ENCODE measurements at places on chromosomes 4 and X. TPM values are rescaled to one million over a fixed set of nuclear protein-coding genes. Genes with fewer than 3 reads are reported as not detected.

The PI4K2B gene
- 19.7 TPM for total RNA-seq

The GAGE12H gene
- not detected for total RNA-seq

The MAGEC3 gene
- not detected for total RNA-seq

The OPN1LW gene
- 0.51 TPM for total RNA-seq

The CDX4 gene
- total RNA-seq = not detected

The ADH7 gene
- not detected for total RNA-seq

The NLGN3 gene
- 0.13 TPM for total RNA-seq

The CFI gene
- total RNA-seq = 23.4 TPM

The PRRG3 gene
- not detected for total RNA-seq

The RENBP gene
- total RNA-seq = 10.1 TPM

The NAP1L2 gene
- 1.7 TPM for total RNA-seq

GRCh38 chrX:49171752-49172279 is at the start of gene PLP2:
PLP2 (plus strand) TSS chrX:49171898; CDS start chrX:49172001, 103 bp downstream.
- no peak for DNase-seq

GRCh38 chr4:139732991-139733570 is 67.5 kb downstream of the MGST2 start:
- no peak for DNase-seq

DNA sequence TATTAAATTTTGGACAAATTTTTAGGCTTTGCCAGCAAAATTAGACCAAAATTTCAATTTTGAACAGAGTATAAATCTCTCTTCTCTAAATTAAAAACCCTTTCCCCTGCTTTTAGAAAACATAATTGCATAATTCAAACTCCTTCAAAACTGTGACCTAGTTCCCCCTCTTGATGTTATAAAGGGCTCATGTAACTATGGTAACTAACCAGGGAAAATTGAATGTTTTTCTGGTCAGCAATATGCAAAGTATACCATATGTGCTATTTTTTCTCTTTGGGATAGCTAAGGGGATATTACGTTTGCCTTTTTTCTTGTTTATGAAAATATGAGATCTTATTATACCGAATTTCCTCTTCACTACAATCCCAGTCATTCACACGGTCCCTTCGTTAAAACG is 5.1 kb upstream of the ING2 start:
- no peak for DNase-seq

DNA sequence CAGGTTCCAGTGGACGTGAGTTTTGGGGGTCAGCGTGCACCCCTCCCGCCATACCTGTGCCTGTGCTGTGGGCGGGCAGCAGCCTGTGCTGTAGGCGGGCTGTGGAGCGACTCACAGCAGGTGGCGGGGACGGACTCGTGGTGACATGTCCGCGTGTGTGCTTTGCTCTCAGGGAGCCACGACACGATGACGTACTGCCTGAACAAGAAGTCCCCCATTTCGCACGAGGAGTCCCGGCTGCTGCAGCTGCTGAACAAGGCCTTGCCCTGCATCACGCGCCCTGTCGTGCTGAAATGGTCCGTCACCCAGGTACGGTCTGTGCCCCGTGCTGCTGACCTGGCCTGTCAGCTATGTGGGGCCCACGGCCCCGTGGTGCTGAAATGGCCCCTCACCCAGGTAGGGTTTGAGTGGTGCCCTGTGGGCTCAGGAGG is 7.4 kb downstream of the PLCXD1 start:
- DNase-seq = no peak

GRCh38 chrX:153801669-153802068 is 7.2 kb downstream of the SSR4 start:
- DNase-seq = no peak

GRCh38 chrX:118867251-118867650 is 43.6 kb downstream of the ZCCHC12 start:
- DNase-seq = no peak

GRCh38 chrX:14497184-14497666 is 32.1 kb upstream of the GLRA2 start:
- DNase-seq = no peak

DNA sequence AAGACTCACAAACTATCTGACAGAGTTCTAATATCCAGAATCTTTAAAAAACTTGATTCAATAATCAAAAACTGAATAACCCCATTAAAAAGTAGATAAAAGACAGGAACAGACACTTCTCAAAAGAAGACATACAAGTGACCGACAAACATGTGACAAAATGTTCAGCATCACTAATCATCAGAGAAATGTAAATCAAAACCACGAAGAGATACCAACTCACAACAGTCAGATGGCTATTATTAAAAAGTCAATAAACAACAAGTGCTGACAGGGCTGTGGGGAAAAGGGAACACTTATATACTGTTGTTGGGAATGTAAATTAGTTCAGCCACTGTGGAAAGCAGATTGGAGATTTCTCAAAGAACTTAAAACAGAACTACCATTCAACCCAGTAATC is 138.1 kb upstream of the RASGEF1B start:
- no peak for DNase-seq

DNA sequence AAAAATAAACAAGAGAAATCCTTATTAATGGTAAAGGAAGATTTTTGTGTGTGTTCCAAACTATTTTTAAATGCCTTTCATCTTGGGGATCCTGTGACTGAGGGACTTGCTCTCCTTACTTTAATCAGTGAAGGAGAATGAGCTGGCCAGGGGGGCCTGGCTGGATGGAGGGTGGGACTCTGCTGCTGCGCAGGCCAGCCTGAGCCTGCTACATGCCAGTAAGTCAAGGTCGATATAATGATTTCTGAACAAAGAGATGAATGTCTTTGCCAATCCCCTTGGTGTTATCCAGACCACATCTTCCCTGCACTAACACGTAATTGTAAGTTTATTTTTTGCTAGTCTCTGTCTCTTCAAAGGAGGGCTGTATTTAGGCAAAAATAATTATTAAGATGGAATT is 1679.2 kb upstream of the TENM3 start:
- no peak for DNase-seq

DNA sequence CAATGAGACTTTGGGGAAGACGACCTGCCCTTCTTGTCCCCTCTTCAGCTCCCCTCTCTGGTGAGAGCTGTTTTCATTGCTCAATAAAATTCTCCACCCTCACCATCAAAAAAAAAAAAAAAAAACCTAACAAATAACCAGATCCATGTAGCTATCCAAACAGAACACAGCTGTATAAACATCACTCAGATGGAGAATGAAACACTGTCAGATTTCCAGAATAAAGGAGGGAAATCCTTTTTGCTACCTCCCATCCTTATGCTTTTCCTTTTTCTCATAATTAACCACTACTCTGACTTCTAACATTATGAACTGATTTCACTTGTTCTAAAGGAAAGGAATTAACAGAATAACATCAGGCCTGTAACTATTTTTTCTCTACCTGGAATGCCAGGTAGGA is 155.6 kb downstream of the PPP4R3C start:
- DNase-seq = peak; percentile 87

DNA sequence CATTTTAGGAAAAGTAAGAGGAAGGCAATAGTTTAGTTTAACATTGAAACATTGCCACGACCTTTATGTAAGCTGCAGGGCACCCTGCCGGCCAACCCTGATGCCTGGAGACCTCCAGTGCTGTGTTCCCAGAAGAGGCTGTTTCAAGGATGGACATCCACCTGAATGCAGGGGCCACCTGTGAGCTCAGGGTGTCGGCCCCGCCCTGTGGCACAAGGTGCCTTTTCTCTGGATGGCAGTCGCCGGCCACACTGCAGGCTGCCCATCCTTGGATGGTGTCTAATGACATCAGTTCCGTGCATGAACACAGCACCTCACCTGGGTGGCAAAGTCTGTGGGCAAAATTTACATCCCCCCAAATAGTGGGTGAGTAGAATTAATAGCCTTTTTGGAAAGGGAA is 180.0 kb downstream of the AFAP1 start:
- DNase-seq = no peak

DNA sequence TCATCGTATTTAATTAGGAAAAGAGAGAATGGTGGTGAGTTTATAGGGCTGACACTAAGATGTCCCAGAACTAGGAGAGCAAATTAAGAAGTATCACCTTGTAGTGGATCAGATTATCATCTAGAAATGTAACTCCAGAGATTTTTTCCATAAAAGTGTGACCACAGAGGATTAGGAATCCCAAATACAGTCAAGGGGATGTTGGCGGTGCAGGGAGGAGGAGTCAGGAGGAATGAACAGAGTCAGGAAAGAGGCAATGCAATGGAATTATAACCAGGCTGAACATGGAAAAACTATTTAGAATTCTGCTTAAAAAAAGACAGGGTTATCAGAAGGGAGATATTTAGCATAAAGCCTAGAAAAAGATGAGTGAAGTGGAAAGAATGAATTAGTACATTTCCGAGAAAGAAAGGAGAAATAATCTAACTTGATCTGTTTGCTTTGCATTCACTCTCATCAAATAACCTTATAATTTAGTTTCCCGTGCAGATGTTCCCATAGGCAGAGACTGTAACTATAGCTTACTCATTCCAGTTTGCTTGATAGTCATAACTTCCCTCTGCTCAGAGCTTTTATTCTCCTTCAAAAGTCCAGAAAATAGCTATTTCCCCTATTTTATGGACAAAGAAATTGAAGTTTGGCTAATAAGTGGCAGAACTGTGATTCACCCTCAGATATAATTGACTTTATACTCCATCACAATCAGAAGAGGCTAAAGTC is 56.4 kb downstream of the SCFD2 start:
- no peak for DNase-seq

- DNase-seq = no peak
Observed at GRCh38 chr4:177119021-177119471, 190.6 kb upstream of the NEIL3 start.

- no peak for DNase-seq
Observed at GRCh38 chr4:35653451-35653850, 590.9 kb downstream of the ARAP2 start.

DNA sequence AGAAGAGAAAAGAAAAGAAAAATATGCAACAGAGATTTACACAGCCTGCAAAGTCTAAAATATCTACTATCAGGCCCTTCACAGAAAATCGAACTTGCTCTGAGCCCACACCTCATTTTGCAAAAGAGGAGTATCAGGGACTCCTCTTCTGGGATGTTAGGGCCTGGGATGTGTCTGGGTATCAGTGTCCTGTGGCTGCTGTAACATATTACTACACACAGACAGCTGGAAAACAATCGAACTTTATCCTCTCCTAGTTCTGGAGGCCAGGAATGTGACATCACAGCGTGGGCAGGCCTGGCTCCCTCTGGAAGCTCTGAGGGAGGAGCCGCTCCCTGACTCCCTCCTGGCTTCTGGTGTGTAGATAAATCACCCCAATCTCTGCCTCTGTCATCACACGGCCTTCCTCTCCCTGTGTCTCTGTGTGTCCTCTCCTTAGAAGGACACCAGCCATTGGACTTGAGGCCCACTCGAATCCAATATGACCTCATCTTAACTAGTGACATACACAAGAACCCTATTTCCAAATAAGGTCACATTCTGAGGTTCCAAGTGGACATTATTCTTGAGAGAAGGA is 52.9 kb downstream of the PPP2R2C start:
- no peak for DNase-seq

DNA sequence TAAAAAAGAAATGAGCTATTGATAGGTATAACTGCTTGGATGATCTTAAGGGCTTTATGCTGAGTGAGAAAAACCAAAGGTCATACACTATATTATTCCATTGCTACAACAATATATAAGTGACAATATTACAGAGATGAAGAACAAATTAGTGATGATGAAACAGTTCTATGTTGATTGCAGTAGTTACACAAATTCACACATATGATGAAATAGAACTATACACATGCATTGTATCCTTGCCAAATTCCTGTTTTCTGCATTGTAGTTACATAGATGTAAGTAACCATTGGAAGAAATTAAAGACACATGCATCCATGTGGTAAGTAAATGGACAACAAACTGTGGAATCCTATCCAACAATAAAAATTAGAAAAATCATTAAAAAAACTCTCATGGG is 76.5 kb downstream of the CENPC start:
- no peak for DNase-seq

- no peak for DNase-seq
Observed at GRCh38 chr4:53712408-53713020, 121.2 kb upstream of the LNX1 start.

DNA sequence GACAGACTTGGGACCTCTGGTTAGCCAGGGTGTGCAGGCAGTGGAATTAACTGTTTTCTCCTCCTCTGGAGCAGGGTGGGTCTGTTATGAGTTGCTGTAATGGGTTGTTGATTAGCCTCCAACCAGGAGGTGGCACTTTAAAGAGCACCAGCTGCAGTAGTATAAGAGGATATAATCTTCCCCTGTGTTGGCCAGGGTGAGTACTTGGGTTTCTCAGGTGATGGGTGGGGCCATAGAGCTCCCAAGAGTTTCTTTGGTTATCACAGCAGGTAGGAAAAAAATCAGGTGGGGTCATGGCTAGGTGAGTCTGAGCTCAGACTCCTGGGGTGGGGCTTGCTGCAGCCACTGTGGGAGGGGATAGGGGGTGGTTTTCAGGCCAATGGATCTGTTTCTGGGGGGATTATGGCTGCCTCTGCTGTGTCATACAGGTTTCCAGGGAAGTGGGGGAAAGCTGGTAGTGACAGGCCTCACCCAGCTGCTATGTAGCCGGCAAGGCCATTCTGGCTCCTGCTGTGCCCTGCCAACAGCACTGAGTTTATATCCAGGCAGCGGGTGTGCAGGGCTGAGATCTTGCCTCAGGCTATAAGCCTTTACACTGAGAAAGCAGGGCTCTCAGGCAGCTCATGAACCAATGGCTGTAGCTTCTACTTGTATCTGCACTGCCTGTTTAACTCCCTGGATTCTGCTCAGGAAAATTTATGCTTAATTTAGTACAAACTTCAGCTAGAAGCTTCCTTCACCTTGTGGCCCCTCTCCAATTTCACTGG is 70.1 kb downstream of the CCNG2 start:
- DNase-seq = no peak

DNA sequence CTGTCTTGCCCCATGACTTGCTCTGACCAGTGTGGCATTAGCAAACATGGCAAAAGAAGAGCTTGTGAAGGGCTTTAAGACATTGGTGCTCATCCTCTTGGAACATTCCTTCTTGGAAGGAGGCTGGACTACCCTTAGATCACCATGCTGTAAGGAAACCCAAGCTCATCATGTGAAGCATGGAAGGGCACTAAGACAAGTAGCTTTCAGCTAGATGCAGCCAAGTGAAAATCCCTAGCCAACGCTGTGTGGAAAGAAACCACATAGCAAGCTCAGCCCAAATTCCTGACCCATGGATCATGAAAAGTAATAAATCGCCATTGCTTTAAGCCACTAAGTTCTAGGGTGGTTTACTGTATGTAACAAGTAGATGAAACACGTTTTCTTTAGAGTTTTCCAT is 12.4 kb upstream of the PACRGL start:
- no peak for DNase-seq

DNA sequence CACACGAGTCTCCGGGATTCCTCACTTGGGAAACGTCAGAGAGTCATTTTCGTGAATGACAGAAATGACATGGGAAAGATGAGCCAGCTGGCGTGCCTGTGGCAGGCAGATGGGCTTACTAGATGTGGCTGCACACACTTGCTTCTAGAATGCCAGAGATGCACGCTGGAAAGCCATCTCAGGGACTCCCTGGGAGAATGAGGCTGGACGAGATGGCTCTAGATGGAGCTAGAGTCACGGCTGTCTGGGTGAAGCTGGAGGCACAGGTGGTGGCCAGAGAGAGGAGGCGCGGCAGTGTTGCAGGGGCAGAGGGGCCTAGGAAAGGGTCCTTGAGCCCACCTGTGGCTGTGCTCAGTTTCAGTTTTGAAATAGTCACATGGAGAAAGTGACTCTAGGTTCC is 26.0 kb downstream of the TKTL1 start:
- DNase-seq = no peak

GRCh38 chr4:144575181-144575580 is 70.8 kb upstream of the HHIP start:
- DNase-seq = no peak

- peak; percentile 2 for DNase-seq
Observed at GRCh38 chrX:109374262-109374960, 107.5 kb downstream of the GUCY2F start.

- no peak for DNase-seq
Observed at GRCh38 chr4:159481936-159482335, 379.1 kb downstream of the RAPGEF2 start.
